ENCODE measurements at places on chromosomes 6 and 20. TPM values are rescaled to one million over a fixed set of nuclear protein-coding genes. Genes with fewer than 3 reads are reported as not detected.

RAB44 gene
- not detected for total RNA-seq

INSM1 gene
- total RNA-seq, result not detected

SIRPD gene
- total RNA-seq, result not detected

GRCh38 chr20:62780204-62780603 is 16.1 kb upstream of the MRGBP start:
- no peak for DNase-seq

DNA sequence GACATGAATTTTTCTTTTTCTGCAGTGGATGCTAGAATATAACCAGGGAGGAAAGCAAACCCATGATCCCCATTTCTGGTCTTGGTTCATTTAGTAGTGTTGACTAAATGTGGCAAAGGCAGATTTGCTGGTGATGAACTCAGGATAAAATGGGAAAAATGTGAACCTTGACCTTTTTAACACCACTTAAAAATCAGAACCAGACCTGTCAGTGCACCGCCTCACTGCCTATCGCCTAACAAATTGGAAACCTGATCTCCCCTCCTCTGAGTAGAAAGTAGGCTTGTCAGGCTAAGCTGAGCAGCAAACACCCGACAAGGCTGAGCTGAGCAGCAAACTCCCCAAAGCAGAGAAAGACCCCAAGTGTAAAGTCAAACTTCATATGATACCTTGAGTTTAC is 254.8 kb downstream of the FOXC1 start:
- no peak for DNase-seq

DNA sequence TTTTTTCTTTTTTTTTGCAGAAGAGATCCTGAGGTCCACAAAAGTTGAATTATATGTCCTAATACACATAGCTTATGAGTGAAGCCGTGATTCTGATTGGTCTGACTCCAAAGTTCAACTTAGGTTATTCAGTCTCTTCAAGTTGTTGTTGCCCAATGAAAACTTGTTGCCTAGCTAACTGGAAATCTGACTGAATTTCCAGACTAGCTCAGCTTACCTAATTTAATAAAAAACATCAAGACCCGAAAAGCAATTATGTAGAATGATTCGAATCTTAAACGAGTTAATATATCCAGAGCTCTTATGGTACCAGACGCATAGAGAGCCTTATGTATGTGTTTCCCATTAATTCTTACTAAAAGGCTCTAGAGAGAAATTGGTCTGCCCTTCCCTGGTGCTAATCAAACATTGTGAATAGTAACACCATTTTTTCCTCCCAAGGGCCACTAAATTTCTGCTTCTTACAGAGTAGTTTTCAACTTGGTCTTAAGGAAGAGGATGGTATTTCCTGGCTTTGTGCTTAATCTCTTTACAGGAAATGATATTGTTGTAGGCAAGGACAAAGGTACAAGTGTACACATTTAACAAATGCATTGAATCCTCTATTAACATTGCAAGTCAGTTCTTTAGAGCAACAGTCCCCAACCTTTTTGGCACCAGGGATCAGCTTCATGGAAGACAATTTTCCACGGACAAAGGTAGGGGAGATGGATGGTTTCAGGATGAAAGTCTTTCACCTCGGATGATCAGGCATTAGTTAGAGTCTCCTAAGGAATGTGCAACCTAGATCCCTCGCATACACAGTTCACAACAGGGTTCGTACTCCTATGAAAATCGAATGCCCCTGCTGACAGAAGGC is 107.9 kb downstream of the TSHZ2 start:
- no peak for DNase-seq

DNA sequence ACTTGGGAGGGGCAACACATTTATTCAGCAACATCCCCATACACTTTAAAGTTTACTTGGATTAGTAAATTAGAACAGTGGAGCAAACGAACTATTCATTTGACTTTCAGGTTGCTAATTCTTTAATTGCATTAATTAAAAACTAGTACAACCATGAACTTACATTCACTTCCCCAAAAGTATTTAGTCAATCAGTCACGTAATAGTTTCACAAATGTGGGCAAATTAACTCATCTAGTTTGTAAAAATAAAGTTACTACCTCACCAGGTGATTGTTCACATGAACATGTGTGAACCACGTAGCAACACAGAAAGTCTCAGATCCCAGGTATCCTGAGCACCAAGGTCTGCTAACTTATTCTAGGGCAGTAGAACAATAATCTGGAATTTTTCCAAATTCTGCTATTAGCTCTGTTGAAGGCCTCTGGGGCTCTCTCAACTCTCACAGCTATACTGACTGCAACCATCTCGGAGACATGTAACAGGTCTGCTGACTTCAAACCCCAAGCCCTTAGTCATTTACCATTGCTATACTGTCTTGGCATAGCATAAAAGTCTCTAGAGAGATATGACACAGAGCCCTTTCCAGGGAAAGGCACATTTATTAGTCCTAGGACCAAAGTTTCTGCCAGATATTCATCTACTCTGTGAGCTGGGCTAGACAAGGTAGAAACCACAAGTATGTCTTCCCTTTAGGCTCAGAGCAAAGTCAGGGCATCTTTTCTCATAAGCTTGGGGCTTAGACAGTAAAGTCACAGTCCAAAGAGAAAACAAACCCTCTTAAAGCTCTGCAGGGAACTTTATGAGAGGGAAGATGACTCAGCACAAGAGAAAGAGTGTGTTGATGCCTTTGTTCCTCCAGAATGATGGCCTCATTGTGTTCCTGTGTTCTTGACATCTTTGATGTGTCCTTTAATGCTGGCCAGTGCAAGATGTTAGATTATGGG is 50.9 kb upstream of the CCDC28A start:
- no peak for DNase-seq

DNA sequence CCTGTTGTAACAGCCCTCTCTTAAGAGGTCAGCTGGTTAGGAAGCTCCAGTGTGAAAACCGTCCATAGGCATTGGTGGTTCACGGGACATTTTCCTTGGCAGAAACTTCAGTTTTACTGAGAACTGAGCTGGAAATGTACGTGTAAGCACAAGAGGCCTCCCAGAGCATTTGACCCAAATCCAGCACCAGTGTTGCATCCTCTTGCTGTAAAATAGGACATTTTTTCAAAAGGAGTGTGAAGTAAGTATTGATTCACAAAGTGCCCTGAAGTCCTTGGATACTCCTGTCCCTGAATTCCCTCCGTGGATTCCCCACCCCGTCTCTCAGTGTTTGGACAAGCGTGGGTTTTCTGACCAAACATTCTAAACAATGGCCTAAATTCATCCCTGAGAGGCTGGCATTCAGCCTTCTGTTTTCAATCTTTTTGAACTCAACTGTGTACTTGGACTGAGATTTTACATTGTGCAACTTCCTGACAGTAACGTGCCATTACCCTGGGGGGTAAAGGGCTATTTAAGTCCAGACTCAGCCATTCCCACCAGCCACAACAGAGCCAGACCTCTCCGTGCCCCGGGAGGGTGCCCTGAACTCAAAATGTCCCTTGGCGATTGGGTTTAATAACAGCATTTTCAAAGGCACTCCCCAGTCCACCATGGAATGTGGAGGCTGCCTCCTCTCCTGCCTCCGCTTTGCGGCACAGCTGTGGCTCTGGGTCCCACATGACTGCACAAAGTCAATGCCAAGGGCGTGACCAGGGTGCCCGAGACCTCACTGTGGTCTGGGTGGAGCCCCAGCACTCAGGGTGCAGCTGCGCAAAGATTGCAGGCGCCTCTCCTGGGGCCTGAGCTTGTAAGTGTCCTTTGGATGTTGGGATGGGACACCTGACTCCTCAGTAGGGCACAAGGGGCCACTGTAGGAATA is 92.7 kb upstream of the AFDN start:
- DNase-seq, result no peak

DNA sequence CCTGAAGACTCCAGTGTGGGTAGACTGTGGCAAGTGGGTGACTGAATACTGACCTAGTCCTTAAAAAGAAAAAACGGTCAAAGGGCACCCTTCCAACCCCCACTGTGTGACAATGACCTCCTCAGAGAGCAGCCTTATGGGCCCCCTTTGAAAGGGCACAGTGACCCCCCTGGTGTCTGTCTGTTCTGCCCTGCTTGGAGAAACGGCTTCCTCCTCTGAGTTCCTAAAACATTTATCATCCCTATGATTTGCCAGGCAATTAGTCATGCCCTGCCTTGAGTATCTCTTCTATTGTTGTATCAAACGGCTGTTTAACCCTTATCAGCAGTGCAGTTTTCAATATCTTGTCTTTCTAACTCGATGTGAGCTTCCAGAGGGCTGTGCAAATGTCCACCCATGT is 21.0 kb upstream of the STX16 start:
- DNase-seq, result no peak

DNA sequence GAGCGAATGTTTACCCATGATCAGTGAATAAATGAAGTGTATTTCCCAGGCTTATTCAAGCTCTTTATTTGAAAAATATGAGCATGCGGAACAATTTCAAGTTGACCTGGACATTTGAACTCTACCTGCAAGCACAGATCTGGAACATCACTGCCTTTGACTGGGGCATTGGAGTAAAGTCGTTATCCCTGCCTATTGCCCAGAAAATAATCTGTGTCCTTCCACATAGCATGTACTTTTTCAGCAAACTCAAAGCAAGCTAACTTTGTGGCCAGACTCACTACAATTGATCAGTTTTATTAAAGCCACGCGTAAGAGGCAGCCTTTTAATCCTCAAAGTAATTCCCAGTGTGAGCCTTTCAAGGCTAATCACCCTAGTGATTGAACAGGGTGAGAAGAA is 73.4 kb upstream of the PAK5 start:
- no peak for DNase-seq

GRCh38 chr20:9112541-9113515 is 43.9 kb downstream of the PLCB4 start:
- no peak for DNase-seq

GRCh38 chr20:32285082-32285620 is 7.7 kb downstream of the KIF3B start:
- DNase-seq, result no peak

- DNase-seq, result no peak
These were observed 986.3 kb downstream of the TFAP2A start for GRCh38 chr6:9428421-9429172.

- DNase-seq, result no peak
These were observed 199.9 kb upstream of the SOX4 start for GRCh38 chr6:21393441-21394165.

GRCh38 chr6:25888626-25889025 is 14.6 kb upstream of the SLC17A3 start:
- no peak for DNase-seq

- DNase-seq, result no peak
These were observed 32.6 kb downstream of the DSTN start for GRCh38 chr20:17602493-17602892.

GRCh38 chr6:125939791-125940190 is 16.8 kb upstream of the HINT3 start:
- no peak for DNase-seq

DNA sequence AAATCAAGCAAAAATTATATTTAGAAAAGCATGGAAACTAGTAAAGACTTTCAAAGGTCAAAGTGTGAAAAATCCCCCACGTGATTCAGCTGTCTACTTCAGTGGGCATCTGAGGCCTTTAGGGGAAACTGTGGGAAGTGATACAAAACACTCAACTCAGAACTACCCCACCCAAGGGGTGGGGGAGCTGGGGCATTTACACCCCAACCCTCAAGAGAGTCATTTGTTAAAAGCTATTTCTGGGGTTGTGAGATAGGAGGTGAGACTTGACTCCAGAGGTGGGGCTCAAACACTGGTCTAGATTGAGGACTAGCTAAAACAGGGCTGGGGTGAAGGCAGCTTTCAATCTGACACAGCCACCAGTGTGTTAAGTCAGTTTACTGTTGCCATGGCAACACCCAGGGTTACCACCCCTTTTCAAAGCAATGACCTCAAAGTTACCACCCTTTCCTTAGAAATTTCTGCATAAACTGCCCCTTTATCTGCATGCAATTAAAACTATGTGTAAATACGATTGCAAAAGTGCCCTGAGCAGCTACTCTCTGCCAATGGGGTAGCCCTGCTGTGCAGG is 9.9 kb upstream of the GTSF1L start:
- no peak for DNase-seq

DNA sequence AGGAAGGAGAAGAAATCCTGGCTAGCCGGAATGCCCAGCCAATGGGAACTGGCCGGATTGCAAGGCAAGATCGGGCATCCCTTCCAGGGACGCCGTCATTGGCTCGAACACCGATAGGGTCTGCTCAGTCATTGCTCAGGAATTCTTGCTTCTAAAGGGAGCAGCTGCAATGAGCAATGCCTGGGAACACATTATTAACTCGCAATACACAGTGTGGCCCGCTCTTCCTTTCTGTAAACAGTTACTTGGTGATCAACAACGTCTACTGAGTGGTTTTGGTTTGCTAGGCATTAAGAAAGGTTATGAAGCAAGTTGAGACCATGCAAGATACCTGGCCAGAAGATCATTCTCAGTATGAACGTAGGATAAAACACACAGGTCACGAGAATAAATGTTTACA is 165.4 kb upstream of the CITED2 start:
- no peak for DNase-seq

DNA sequence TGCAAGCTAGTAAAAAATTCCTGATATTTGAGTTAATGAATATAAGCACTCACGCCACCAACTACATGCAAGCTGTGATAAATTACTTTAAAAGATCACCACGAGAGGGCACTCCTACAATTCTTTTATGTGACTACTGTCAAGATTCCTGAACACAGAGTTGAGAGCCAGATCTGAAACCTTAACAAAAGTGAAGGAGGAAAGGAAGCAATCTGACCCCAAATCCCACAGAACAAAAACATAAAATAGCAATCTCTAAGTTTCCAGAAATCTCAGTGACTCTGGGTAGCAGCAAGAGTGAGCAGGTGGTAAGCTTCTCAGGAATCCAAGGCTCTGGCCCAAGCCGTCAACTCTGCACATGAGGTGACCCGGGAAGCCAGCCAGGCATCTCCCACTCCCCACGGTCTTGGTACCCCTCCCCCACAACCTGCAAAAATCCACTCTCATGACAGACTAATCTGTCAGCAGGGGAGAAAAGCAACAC is 55.1 kb downstream of the STAU1 start:
- DNase-seq, result peak; percentile 20

GRCh38 chr6:16800942-16801341 is 39.7 kb upstream of the ATXN1 start:
- DNase-seq, result no peak

DNA sequence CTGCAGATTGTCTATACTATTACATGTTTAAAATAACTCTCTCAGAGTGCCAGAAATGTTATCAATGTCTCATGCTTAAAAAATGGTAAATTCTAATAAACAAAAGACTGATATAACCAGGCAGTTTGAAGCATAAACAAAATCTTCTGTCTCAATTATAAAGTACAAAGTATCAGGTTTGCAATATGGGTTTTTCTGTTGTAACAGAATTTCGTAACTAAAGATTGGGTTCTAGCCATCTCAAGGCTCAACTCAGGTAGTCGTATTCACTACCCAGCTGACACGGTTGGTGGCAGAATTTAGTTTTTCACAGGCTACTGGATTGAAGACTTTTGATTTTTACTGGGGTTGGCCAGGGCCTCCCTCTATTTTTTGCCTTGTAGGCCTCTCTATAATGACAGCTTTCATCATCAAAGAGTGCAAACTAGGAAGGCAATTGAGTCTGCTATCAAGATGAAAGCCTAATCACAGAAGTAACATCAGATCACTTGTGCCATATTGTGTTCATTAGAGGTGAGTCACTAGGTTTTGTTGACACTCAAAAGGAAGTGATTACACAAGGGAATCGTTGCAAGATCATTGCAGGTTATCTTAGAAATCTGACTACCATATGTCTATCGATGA is 3.6 kb downstream of the CYP39A1 start:
- DNase-seq, result no peak

Data from endothelial cell (in vitro differentiated cells).